Large intestine (tissue), 12 donors: ENCODE measurements at places on chromosomes 7 and 10. TPM values are rescaled to one million over a fixed set of nuclear protein-coding genes. Genes with fewer than 3 reads are reported as not detected.

- no peaks in the 10 kb centered on the region for H3K4me1 ChIP-seq
- H3K36me3 ChIP-seq, result peaks cover 11% of the 10 kb centered on the region
- H3K27me3 ChIP-seq, result no peaks in the 10 kb centered on the region
- DNase-seq, result no peak
- H3K27ac ChIP-seq, result no peak overlapping the region
Observed at GRCh38 chr10:15241306-15241705, 72.8 kb upstream of the NMT2 start.

DNA sequence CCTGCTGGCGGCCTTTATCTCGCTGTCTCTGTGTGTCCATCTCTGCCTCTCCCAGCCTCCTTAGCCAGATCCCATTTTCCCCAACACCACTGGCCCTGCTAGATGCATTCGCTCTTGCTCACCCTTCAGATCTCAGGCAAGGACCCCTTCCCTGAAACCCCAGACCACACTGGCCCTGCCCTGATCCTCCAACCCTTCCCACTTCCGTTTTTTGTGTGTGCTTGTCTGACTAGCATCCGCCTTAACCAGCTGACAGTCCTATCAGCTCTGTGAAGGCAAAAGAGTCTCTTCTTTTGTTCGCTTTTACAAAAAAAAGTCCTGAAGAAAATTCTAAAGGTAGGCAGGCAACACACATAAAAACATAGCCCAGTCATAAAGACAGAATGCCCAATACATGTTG is 28.7 kb downstream of the CHST15 start:
- peaks cover 7% of the 10 kb centered on the region for H3K27me3 ChIP-seq
- H3K36me3 ChIP-seq, result no peaks in the 10 kb centered on the region
- peaks cover 20% of the 10 kb centered on the region for H3K4me1 ChIP-seq
- H3K27ac ChIP-seq, result no peak overlapping the region

DNA sequence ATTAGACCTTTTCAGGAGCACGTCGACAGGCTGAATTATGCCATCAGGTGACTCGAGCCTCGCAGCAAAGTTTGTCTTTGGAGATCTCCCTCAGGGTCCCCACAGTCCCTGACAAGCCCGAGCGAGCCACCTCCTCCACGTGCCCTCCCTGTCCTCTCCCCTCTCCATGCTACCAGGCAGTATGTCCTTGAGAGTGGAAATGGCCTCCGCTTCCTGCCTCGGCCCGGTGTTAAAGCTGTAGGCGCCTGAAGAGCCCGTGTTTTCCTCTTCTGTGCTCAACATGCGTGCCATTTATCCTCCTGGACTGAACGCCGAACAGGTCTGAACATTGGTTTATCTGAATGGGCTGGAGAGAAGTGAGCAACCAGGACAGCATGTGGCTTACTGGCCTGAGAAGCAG is 82.6 kb downstream of the GPR26 start:
- no peak for DNase-seq
- no peak overlapping the region for H3K4me3 ChIP-seq
- peaks cover 8% of the 10 kb centered on the region for H3K36me3 ChIP-seq

GRCh38 chr10:131075218-131075770 is 236.2 kb downstream of the TCERG1L start:
- H3K27ac ChIP-seq, result no peak overlapping the region
- no peaks in the 10 kb centered on the region for H3K36me3 ChIP-seq
- DNase-seq, result no peak
- H3K4me3 ChIP-seq, result no peak overlapping the region
- H3K4me1 ChIP-seq, result no peaks in the 10 kb centered on the region

- no peaks in the 10 kb centered on the region for H3K27me3 ChIP-seq
- no peak overlapping the region for H3K27ac ChIP-seq
- no peak for DNase-seq
- H3K4me1 ChIP-seq, result no peaks in the 10 kb centered on the region
- no peak overlapping the region for H3K4me3 ChIP-seq
Observed at GRCh38 chr10:125985557-125986240, 89.3 kb downstream of the FANK1 start.

GRCh38 chr7:31437250-31437865 is 76.5 kb upstream of the ITPRID1 start:
- H3K27ac ChIP-seq, result no peak overlapping the region
- no peaks in the 10 kb centered on the region for H3K4me1 ChIP-seq
- no peak for DNase-seq
- H3K27me3 ChIP-seq, result no peaks in the 10 kb centered on the region
- no peak overlapping the region for H3K4me3 ChIP-seq

DNA sequence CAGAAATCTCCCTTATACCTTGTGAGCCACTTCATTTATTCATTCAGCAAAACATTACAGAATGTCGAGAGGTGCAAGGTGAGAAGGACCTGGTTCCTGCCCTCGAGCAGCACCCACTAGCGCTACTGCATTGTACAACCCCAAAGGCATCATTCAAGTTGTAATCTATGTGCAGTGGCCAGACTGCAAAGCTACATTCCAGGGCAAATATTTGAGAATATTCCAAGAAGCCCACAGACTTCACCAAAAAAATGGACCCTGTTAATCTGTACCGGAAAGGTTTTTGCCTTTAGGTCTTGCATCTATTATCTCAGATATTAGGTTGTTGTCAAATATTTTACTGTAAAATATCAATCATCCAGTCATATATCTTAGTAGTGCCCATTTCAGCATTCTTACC is 295.4 kb upstream of the FZD1 start:
- no peaks in the 10 kb centered on the region for H3K27me3 ChIP-seq
- no peak overlapping the region for H3K4me3 ChIP-seq
- DNase-seq, result no peak
- no peaks in the 10 kb centered on the region for H3K4me1 ChIP-seq

GRCh38 chr10:35716776-35717175 is 74.7 kb upstream of the FZD8 start:
- no peak overlapping the region for H3K4me3 ChIP-seq
- no peak for DNase-seq
- H3K27me3 ChIP-seq, result no peaks in the 10 kb centered on the region
- H3K36me3 ChIP-seq, result no peaks in the 10 kb centered on the region
- H3K4me1 ChIP-seq, result no peaks in the 10 kb centered on the region
- no peak overlapping the region for H3K27ac ChIP-seq

GRCh38 chr10:59880971-59881510 is 25.3 kb downstream of the CCDC6 start:
- no peaks in the 10 kb centered on the region for H3K36me3 ChIP-seq
- no peaks in the 10 kb centered on the region for H3K4me1 ChIP-seq
- H3K4me3 ChIP-seq, result no peak overlapping the region

DNA sequence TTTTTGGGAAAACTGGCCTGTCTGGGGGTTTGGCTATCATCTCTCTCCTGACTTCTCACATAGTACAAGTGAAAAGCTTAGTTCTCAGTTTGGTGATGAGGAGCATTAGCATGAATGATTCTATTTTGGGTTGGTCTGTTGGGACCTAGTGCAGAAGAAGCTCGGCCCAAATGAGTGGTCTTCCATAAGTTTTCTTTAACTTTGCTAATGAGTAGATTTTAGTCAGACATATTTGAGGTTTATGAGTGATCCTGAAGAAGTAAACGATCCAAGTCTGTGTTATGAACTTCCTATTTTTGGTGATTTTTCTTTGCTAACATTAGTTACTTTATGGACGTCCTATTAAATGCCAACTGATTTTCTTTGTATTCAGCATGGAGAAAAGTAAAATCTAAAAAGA is 51.7 kb upstream of the CALD1 start:
- no peak overlapping the region for H3K27ac ChIP-seq
- no peak overlapping the region for H3K4me3 ChIP-seq
- H3K27me3 ChIP-seq, result no peaks in the 10 kb centered on the region
- no peaks in the 10 kb centered on the region for H3K36me3 ChIP-seq

DNA sequence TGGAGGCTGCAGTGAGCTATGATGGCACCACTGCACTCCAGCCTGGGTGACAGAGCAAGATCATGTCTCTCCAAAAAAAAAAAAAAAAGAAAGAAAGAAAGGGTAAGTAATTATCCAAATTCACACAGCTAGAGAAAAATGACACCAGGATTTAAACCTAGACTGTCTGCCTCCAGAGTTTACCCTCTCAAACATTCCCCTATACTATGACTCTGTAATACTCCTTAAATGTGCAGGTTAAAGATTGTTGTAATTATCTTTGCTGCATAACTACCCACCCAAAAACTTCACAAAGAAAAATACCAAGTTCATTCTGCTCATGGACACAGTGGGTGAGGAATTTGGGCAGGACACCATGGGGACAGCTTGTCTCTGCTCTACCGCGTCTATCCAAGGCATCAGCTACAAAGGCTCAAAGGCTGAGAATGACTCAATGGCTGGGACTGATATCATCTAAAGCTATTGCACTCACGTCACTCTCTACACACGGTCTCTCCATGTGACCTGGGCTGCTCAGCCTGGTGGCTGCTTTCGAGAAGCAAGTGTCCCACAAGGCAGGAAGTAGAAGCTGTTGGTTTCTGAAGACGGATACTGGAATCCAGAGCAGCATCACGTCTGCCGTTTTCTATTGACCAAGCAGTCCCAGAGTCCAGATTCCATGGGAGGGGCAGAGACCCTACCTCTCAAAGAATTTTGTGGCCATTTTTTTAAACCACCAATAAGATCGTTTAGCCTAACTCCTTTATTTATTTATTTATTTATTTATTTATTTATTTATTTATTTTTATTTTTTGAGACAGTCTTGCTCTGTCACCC is 185.7 kb upstream of the AUTS2 start:
- H3K4me1 ChIP-seq, result no peaks in the 10 kb centered on the region
- DNase-seq, result peak; percentile 93
- peaks cover 10% of the 10 kb centered on the region for H3K27me3 ChIP-seq
- H3K27ac ChIP-seq, result peak overlapping the region; percentile 60
- H3K4me3 ChIP-seq, result no peak overlapping the region

- H3K27ac ChIP-seq, result no peak overlapping the region
- H3K4me3 ChIP-seq, result no peak overlapping the region
- no peaks in the 10 kb centered on the region for H3K27me3 ChIP-seq
- no peak for DNase-seq
- H3K36me3 ChIP-seq, result no peaks in the 10 kb centered on the region
Observed at GRCh38 chr7:42414941-42415505, 178.0 kb upstream of the GLI3 start.

DNA sequence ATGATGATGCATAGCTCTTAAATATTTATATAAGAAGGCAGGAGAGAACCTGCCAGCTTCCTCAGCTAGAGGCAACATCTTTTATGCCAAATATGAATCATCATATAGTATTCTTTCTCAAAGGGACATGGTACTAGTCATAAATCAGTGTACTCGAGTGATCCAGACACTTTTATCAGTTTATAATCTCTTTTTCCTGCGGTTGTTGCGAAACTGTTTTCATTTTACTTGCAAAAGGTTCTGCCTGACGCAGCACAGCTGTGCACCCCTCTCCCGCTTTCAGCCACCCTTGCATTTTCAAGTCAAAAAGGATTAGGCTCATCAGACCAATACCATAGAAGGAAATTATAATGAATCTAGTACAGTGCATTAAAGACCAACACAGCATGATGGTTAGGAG is 332.3 kb upstream of the PRKCQ start:
- no peaks in the 10 kb centered on the region for H3K36me3 ChIP-seq
- H3K4me1 ChIP-seq, result no peaks in the 10 kb centered on the region
- no peak overlapping the region for H3K4me3 ChIP-seq
- no peak overlapping the region for H3K27ac ChIP-seq
- H3K27me3 ChIP-seq, result no peaks in the 10 kb centered on the region

GRCh38 chr7:24063721-24064120 is 220.3 kb upstream of the NPY start:
- H3K27ac ChIP-seq, result no peak overlapping the region
- H3K4me3 ChIP-seq, result no peak overlapping the region
- no peaks in the 10 kb centered on the region for H3K4me1 ChIP-seq
- no peaks in the 10 kb centered on the region for H3K36me3 ChIP-seq
- no peak for DNase-seq
- H3K27me3 ChIP-seq, result no peaks in the 10 kb centered on the region

GRCh38 chr7:80974396-80975358 is 55.8 kb upstream of the SEMA3C start:
- no peaks in the 10 kb centered on the region for H3K27me3 ChIP-seq
- DNase-seq, result no peak
- no peak overlapping the region for H3K27ac ChIP-seq
- no peaks in the 10 kb centered on the region for H3K36me3 ChIP-seq
- H3K4me3 ChIP-seq, result no peak overlapping the region

DNA sequence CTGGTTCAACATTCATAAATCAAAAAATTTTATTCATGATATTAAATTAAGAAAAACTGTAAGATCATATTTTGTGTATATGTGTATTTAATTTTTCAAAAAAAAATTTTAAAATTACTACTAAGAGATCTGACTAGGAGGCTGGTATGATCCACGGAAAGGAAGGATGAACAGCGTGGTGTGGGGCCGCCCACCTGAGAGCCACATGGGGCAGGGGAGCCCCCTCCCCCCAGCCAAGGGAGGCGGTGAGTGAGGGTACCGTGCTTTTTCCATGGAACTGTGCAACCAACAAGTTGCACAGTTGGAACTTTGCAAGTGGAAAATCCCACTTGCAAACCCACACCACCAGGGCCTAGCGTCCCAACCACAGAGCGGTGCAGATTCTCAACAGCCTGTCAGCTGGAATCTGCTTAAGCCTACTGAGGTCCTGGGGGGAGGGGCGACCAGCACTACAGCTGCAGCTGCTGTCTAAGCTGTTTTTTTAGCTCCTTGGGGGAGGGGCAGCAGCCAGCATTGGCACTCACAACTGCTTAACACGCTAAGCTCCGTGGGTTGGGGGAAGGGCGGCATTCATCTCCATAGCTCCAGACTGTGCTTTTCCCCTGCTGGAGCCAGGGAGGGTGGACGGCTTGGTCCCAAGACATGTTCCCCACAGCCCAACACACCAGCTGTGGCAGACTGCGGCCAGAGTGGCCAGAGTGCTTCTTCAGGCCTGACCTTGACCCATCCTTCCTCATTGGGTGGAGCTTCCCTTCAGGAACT is 94.2 kb upstream of the IGFBP3 start:
- H3K27me3 ChIP-seq, result no peaks in the 10 kb centered on the region
- no peak overlapping the region for H3K4me3 ChIP-seq
- no peaks in the 10 kb centered on the region for H3K4me1 ChIP-seq

DNA sequence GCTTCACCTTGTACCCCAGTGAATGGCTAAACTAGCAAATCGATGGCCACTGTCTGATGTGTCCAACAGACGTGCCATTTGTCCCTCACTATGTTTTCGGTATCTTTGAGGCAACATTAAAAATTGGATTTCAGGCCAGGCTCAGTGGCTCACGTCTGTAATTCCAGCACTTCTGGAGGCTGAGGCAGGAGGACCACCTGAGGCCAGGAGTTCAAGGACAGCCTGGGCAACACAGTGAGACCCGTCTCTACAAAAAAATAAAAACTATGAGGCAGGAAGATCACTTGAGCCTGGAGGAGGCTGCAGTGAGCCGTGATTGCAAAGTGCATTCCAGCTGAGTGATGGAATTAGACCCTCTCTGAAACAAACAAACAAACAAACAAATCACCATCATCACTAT is 8.0 kb downstream of the FAM200A start:
- DNase-seq, result no peak
- H3K4me1 ChIP-seq, result no peaks in the 10 kb centered on the region
- H3K27ac ChIP-seq, result no peak overlapping the region

- no peak overlapping the region for H3K4me3 ChIP-seq
- DNase-seq, result no peak
- no peaks in the 10 kb centered on the region for H3K36me3 ChIP-seq
- no peaks in the 10 kb centered on the region for H3K4me1 ChIP-seq
Observed at GRCh38 chr7:11369696-11370095, 396.0 kb downstream of the PHF14 start.

SEM1 gene
- polyA plus RNA-seq, result 202 TPM

LIPF gene
- not detected for polyA plus RNA-seq

CARD11 gene
- 4.8 TPM for polyA plus RNA-seq

ST8SIA6 gene
- 3.0 TPM for polyA plus RNA-seq

EVX1 gene
- not detected for polyA plus RNA-seq

FEZF1 gene
- polyA plus RNA-seq, result not detected

CLCN1 gene
- polyA plus RNA-seq, result 1.6 TPM

AOAH gene
- 17.8 TPM for polyA plus RNA-seq

CEP55 gene
- polyA plus RNA-seq, result 6.8 TPM

TEX47 gene
- polyA plus RNA-seq, result not detected
